Stimulated activated naive CD4-positive, alpha-beta T cell treated with Interleukin-2 at 50 U/mL for 16 hours (primary cell): ENCODE measurements at places on chromosomes 13 and 19.

- DNase-seq, result no peak
Measured at GRCh38 chr13:29573190-29573589, 22.3 kb downstream of the SLC7A1 start.

DNA sequence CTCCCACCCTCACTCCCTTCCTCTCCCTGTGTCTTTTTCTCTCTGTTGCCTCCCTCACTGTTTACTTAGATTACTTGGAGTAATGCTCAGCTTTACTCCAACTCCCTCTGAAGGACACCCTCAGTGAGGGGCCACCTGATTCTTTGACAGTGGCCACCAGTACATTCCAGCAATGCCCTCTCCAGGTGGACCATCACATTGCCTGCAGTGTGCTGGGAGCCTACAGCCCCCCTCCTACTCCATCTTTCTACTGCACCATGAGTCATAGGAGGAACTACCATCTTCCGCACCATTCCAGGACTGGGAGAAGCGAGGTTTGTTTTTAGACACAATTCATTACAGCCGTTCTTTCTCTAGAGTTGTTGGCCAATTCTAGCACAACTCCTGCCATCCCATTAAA is 96.6 kb upstream of the POSTN start:
- no peak for DNase-seq

GRCh38 chr13:21730186-21730880 is 59.5 kb downstream of the FGF9 start:
- no peak for DNase-seq

DNA sequence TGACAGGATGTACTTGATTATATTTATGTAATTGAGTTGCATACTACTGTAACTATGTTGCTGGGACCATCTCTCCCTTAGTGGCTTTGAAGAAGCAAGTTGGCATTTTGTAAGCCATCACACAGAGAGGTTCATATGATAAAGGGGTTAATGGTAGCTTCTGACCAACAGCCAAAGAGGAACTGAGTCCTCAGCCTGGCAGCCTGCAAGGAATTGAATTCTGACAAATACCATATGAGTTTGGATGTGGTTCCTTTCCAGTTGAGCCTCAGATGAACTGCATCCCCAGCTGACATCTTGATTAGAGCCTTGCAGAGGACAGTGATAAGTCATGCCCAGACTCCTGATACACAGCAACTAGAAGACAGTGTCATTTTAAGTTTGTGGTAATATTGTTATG is 8.6 kb upstream of the MYCBP2 start:
- DNase-seq, result no peak

DNA sequence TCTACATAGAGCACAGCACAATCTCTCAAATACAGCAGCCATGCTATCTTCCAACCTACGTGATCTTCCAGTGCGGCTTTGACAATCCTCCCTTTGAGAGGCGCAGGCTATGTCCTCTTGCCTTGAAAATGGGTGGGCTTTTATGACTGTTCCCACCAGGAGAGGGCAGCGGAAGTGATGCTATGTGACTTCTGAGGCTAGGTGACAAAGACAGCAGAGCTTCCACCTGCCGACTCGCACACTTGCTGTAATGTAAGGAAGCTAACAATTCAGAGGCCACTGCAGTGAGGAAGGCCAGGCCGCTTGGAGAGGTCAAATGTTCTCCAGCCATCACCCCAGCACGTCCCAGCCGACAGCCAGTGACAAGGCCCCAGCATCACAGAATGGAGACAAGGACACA is 65.8 kb downstream of the MRPL57 start:
- DNase-seq, result no peak

DNA sequence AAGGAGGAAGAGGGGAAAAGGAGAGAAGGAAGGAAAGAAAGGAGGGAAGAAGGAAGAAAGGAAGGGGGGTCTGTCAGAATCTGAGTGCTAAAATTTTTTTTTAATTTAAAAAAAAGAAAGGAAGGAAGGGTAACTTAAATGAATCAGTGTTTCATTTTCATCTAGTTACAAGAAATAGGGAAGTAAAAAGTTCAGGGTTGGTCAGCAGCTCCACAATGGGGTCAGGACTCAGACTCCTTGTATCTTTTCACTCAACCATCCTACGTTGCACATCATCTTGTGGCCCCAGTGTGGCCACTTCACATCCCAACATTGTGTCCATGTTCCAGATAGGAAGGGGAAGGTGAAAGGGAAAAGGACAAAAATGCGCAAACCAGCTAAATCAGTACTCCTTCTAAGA is 14.3 kb upstream of the FNDC3A start:
- DNase-seq, result no peak

DNA sequence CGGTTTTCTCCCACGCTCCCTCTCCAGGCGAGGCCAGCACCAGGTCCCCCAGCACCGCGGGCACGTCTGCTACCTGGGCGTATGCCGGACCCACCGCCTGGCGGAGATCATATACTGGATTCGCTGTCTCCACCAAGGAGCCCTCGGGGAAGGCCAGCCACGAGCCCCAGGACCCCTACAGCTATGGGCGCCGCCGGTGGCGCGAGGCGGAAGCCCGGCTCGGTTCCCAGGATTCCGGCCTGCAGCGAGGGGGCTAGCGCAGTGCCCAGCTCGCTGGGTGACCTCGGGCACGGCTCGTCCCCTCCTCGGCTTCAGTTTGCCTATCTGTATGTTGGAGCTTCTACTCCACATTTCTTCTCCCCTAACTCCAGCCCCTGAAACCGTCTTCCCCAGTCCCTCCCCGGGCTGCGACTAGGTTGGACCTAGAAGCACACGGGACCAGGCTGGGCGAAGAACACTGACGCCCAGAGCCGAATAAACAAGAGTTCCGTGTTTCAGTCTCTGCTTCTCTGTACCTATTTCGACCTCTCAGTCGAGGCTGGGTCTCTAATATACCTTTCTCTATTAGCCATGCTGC is 749 bp upstream of the CPT1C start:
- DNase-seq, result no peak
